ENCODE measurements at places on chromosomes 2 and 18.

- DNase-seq, result peak; percentile 80
Observed at GRCh38 chr18:40868110-40868858, 1086.8 kb upstream of the PIK3C3 start.

GRCh38 chr2:130186391-130186790, 4.3 kb downstream of the MZT2B start:
- DNase-seq, result no peak

DNA sequence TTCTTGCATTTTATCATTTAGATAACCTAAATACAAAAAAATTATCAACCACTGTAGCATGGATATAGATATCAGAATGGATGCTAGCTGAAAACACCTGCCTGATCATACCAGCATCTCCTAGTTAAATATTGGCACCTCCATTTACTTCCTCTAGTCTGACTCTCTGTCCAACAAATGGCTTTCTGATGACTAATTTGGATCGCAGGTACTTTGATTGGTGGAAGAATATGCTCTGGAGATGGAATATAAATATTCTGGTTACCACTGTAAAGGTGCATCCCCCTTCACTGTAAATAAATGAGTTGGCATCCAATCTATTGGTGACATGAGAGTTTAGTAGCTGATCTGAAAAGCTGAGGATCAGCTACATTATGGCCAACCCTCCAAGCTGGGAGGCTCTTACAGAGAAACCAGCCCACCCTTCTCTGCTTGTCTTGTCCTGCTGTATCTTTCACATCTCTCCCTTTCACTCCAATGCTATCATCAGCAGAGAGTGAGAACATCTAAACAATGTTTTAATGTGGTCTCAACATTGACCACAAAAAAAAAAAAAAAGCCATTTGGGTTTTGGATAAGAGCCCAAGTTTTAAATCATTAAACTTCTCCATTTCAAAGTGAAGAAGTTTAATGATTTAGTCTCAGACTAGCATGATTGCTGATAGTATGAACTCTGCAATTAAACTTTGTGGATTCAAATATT, 90.5 kb downstream of the PMAIP1 start:
- no peak for DNase-seq

GRCh38 chr2:158753641-158754611, 41.2 kb upstream of the DAPL1 start:
- DNase-seq, result peak; percentile 36

GRCh38 chr2:36515538-36515937, 82.4 kb downstream of the FEZ2 start:
- no peak for DNase-seq

GRCh38 chr2:223613017-223613950, 11.1 kb upstream of the SCG2 start:
- peak; percentile 92 for DNase-seq

DNA sequence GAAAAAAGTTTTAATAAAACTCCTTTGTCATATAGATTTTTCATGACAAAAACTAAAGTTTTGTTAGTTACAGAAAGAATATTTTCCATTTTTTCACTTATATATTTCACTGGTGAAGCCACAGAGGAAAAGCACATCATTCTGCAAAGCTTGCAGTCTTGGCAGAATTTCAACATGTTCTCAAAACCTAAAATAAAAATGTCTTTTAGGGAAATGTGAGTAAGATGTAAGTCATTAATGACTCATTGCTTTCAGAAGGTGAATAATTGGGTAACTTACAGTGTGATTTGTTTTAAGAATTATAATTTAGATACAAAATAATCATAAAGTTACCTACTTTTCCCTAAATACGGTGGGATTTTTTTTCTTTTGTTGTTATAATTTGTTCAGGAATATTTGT, 43.4 kb upstream of the TNFRSF11A start:
- peak; percentile 69 for DNase-seq

DNA sequence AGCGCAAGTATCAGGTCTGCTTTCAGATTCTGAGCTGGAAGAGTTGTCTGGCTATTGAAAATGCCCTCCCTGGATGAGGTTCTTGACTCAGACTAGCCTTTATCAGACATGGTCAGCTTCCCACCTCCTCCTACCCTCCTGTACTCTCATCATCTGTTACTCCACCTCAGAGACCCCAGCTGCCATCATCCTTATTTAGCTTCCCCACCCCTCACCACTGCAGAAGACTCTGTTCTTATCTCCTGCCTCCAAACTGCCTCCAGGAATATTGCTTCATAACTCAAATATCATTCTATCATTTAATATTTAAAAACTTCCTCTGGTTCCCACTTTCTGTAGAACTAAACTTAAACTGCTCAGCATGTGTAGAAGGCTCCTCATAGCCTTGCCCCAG, 31.1 kb upstream of the PPP3R1 start:
- DNase-seq, result no peak

DNA sequence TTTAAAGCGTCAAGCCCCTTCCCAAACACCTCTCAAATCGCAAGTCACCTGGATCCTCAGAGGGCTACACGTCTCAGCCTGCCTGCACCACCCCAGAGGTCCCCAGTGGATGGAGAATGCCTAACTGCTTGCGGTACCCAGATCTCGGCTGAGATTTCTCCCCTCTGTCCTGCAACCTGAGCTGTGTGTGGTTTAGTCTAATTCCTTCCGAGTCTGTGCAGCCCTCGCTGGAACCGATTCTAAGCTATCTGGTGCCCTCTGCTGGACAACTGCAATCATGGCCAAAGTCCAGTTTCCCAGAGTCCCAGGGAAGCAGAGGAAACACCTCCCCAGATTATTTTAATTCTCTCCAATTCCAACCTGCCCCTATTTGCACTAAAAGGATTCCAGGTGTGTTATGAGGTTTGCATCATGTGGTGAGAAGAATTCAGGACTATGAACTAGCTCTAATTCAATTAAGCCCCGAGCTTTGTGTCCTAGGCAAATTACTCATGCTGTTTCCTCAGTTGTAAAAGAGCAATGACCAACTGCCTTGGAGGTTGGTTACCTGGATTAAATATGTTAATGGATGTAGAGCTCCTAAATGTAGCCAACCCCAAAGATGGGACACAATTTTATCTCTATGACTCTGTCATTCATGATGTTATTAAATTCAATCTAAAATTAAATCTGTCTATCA, 276.1 kb upstream of the NCKAP5 start:
- peak; percentile 60 for DNase-seq

DNA sequence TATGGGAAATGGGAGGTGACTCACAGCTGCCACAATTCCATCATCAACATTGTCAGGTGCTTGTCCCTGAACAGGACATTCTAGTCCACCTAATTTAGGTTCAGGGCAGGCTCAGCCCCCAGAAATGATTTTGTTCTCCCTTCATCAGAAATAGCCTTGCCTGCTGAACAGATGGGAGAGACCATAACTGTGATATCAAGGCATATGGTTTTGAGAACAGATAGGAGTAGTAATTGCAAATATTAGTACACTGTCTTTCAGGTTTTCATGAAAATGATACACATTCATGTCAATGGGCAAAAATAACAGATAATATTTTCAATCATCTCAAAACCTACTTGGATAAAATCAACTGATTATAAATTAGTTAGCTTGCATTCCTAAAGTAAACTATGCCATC, 316.5 kb downstream of the MBD2 start:
- no peak for DNase-seq

DNA sequence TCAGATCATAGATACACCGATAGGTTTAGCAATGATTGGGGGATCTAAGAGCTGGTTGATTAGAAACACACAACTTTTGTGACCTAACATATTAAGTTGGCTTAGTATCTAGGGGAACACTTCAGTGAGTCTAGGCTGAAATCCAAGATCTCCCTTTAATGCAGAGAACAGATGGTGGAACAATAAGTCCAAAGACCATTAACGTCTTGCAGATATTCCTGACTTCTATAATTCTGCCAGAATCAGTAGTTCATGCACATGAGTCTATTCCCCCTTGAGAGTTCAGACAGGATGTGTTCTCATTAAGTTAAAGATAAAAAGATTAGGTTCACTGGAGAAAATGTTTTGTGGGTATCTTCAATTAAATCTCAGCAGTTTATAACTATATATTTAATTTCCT, 506.5 kb downstream of the TSN start:
- no peak for DNase-seq

DNA sequence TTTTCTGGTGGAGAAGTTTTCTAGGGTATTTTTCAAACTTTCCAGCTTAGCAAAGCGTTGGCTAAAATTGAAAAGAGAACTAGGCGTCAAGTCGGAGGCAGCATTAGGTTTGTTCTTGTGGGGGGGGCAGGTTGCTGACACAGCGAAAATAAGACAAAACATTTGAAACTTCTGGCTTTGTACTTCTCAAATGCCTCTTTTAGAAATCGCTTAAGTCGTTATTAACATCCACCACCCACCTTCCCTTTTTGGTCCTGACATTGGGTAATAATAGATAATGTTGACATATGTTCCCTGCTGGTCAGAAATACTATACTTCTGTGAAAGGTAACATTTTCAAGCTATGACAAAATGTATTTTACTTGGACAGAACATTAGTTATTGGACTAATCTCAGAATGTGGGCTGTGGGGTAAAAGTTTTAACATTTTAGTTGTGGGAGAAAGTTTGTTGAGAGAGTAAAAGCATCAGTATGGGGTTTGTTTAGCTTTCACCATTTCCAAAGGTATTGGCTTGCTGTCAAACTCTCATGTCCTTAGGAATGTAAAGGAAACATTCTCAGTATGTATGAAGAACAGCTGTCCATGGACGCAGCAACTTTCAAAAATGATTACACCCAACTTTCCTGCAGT, 88.1 kb upstream of the ZEB2 start:
- DNase-seq, result no peak

- no peak for DNase-seq
Observed at GRCh38 chr2:239523954-239524330, 123.1 kb upstream of the HDAC4 start.
